Effector memory CD4-positive, alpha-beta T cell (primary cell): ENCODE measurements at places on chromosomes 16 and 17.

- DNase-seq, result no peak
These were observed 351.2 kb upstream of the DYNLRB2 start for GRCh38 chr16:80189476-80190175.

DNA sequence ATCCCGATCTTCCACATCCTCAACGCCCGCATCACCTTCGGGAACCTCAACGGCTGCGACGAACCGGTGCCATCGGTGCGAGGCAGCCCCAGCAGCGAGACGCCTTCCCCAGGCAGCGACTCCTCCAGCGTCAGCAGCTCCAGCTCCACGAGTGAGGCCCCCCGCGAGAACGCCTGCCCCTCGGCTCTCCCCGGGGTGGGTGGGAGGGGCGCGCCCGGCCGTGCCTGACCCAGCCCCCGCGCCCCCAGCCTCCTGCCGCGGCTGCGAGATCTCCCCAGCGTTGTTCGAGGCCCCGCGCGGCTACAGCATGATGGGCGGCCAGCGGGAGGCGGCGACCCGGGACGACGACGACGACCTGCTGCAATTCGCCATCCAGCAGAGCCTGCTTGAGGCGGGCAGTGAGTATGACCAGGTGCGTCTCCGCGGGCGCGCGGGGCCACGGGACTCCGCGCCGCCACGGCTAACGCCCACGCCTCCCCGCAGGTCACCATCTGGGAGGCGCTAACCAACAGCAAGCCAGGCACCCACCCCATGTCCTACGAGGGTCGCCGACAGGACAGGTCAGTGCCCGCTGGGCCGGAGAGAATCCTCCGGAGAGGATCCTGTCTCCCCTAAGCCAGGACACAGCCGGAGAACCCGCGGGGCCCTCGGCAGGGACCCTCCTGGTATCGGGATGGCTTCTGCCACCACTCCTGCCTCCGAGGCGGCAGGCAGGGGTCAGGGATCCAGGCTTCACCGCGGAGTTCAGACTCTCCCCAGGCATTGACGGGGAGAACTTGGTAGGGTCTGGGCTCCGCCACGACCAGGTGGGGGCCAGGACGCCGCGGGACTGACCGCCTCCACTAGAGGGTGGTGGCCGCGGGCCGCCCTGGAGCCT is 10.1 kb downstream of the CORO6 start:
- no peak for DNase-seq

- no peak for DNase-seq
These were observed 68.4 kb upstream of the TNRC6C start for GRCh38 chr17:77889866-77890760.

- DNase-seq, result no peak
These were observed 48.4 kb downstream of the PDPK1 start for GRCh38 chr16:2586241-2586640.

- no peak for DNase-seq
These were observed 275.2 kb downstream of the MAF start for GRCh38 chr16:79325226-79325945.

DNA sequence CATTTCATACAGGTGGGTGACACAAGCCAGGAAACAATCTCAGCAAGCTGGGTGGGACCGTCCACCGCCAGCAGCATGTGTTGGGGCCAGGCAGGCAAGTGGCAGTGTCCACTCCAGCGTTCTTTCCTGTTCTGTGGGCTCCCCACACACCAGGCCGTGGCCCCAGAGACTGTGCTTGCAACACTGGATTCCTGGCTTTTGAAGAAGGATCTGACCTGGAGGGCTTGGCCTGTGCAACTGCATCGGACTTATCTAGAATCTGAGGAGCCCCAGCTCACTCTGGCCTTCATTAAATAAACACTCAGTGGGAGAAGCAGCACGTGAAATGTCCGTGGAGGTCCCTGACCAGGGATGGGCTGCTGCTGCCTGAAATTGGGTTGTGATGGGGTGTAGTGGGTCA is 3.2 kb downstream of the KSR1 start:
- no peak for DNase-seq

DNA sequence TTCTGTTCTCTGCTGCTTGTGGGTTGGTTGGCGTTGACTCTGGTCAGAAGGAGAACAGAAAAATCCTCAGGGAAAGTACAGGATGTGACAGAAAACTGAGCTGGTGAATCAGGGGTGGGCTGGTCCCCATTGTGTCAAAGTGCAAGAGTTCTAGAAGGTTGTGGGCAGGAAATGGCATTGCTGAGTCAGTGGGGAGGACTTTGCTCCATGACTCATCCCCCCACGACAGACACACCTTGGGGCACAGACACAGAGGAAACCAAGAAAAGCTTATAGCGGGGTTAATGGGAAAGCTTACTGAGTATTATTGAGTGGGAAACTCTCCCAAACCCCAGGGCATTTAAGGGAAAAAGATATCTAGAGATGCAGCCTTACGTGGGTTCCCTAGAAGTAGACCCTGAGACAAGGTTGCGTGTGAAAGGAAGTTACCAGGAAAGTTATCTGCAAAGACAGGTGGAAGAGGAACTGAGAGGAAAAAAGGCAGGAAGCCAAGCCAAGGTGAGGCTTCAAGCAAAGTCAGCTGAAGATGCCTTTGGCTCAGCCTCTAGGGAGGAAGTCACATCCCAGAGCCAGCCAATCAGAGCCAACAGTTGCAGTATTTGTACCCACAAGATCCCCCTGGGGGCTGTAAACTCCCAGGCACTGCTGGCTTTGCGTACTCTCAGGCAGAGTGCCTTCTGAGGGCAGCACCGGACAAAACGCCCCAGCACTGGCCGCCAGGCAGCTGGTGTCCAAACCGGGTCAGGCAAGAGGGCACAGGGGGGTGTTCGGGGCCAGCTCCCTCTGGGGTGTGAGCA is 86.4 kb downstream of the FOXL1 start:
- DNase-seq, result no peak

DNA sequence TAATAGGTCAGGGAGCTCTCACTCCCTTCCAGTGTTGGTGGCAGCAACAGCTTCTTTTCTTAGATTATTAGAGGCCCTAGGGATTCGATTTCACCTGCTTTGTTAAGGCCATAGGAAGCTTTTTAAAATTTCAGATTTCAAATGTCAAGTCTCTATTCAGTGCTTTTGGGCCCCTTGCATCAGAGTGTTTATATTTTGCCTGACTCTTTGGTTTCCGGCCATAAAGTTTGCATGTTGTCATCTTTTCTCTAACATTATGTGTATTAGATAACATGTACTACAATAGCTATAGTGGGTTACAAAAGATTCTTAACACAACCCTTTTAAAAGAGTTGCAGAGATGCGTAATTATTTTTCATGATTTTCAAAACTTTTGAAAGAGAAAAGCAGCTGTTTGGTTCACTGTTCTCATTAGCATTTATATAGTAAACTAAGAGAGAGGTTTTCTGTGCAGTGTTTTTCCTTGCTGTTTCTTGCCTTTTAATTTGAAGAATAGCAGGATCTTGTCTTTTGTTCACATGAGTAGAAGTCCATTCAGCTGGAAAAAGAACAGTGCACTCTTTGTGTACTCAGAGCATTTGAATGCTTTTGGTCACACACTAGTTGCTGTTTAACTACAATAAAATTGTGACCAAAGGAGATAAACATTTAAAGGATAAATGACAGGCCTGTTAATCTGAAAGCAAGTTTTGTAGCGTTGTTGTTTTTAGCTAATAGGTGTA is 52.5 kb downstream of the FTO start:
- no peak for DNase-seq

- no peak for DNase-seq
These were observed 14.3 kb upstream of the PRKAR1A start for GRCh38 chr17:68497885-68498319.

- DNase-seq, result no peak
These were observed 158.6 kb downstream of the CYLD start for GRCh38 chr16:50900391-50900942.

DNA sequence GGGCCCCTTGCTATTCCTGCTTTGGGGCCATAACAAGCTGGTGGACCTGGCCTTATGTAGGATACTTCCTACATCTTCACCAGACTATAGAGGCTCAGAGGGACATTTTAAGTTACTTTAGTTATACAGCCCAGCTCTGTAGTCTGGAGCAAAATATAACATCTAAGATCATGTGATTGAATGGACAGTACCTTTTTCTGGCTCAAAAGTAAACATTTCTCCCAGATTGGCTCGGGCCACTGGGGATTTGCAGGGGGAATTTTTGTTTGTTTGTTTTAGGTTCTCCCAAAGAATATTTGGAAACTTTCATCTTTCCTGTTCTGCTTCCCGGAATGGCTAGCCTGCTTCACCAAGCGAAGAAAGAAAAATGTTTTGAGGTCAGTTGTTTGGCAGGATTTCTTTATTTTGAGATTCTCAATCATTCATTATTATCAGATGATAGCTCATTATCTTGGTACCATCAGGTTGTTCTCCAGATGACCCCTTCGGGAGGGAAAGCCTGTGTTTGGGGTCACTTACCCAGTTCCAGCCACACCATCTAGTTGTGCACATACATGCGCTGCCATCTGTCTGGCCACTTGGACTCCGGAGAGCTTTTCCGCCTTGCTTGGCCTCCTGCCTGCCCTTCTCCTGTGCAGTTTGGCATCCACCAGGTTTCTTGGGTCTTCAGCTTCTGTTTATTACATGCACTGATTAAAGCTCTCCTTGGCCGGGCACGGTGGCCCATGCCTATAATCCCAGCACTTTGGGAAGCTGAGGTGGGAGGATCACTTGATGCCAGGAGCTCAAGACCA is 17.2 kb downstream of the IQCK start:
- no peak for DNase-seq

DNA sequence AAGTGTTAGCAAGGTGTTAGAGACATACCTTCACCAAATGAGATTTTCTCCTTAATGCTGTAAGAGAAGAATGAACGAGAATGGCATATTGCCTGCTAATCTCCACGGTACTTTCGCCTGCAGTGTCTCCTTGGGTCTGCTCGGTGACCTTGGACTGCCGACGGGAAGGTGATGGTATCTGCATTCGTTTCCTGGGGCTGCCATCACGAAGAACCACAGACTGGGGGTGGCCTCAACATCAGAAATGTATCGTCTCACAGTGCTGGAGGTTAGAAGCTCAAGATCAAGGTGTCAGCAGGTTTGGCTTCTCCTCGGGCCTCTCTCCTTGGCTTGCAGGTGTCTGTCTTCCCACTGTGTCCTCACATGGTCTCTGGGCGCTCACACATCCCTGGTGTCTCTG is 86.3 kb upstream of the TNRC6C start:
- DNase-seq, result no peak

- DNase-seq, result no peak
These were observed 13.5 kb upstream of the PNPO start for GRCh38 chr17:47927821-47928400.

- no peak for DNase-seq
These were observed 116.3 kb downstream of the AMFR start for GRCh38 chr16:56309008-56309407.

GRCh38 chr16:73040136-73040535 is 7.8 kb downstream of the ZFHX3 start:
- no peak for DNase-seq

- DNase-seq, result no peak
These were observed 37.1 kb downstream of the ARHGAP44 start for GRCh38 chr17:12826431-12826830.

GRCh38 chr17:52158450-52159042 is at the start of gene CA10:
Gene CA10, minus strand, starts transcription at chr17:52158714.
- DNase-seq, result no peak

- DNase-seq, result no peak
These were observed 419.9 kb downstream of the CDH13 start for GRCh38 chr16:83046664-83047063.

DNA sequence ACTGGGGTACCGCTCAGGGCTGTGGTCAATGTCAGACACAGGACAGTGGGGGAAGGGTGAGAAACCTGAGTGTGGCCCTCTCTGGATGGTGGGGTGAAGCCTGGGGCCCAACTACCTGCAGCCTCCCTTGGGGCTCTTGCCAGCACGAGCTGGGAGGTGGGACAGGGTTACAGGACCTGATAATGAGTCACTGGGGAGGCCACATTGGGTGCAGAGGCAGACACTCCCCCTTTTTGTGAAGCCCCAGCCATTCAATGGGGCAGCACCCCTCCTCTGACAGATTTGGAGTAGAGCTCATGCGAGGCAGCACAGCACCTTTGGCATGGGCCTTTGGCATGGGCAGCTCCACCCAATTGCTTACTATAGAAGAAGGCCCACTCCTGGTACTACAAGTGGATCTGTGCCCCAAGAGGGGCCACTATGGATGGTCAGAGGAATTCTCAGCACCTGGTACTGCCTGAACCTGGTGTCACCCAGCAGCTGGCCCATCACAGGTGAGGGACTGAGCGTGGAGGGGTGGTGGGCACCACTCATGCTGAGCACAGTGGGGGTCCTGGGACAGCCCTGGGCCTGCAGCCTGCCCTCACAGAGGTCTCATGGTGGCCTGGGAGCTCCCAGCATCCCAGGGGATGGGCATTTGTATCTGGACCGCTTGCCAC is 45.2 kb upstream of the SMPD3 start:
- DNase-seq, result no peak

DNA sequence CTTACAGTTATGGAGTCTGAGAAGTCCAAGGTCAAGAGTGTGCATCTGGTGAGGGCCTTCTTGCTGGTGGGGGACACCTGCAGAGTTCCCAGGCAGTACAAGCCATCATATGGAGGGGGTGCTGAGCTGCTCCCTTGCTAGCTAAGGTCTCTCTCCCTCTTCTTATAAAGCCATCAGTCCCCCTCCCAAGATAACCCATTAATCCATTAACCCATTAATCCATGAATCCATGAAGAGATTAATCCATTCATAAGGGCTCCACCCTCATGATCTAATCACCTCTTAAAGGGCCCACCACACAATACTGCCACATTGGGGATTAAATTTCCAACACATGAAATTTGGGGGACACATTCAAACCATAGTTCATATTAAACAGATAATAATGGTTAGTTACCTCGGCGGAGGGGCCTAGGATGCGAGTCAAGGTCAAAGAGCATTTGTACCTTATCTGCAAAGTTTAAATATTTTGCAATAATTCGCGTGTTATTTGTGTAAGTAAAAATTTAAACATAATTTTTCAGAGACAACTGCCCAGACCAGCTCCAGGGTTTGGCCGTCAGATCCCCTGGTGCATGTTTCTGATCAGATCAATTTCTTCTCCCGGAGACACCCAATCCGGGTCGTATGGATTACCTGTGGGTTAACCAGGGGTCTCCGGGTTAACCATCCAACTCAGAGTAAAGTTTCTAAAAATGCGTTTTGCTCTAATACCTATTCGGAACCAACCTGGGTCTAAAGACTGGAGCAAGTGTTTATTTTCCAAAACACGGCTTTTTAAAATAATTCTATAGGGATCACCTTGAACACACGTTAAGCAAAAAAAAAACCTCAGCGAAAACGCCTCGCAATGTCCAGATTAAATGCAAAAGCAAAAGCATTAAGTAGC is 740 bp upstream of the POLR3E start:
- DNase-seq, result no peak

GRCh38 chr17:41391535-41391934 is 5.9 kb downstream of the KRT31 start:
- no peak for DNase-seq

DNA sequence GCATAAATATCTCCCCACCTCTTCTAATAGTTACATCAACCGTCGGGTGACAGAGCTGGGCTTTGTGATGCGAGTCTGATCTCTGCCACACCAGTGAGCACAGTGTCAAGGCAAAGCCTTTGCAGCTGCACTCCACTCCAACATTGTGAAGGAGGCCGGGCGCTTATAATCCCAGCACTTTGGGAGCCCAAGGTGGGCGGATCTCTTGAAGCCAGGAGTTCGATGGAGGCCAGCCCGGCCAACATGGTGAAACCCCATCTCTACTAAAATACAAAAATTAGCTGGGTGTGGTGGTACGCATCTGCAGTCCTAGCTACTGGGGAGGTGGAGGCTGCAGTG is 18.9 kb downstream of the CYB5D2 start:
- DNase-seq, result no peak

GRCh38 chr16:49782405-49782804 is 73.5 kb downstream of the ZNF423 start:
- no peak for DNase-seq
